ENCODE measurements at places on chromosomes 7 and 10. TPM values are rescaled to one million over a fixed set of nuclear protein-coding genes. Genes with fewer than 3 reads are reported as not detected.

DNA sequence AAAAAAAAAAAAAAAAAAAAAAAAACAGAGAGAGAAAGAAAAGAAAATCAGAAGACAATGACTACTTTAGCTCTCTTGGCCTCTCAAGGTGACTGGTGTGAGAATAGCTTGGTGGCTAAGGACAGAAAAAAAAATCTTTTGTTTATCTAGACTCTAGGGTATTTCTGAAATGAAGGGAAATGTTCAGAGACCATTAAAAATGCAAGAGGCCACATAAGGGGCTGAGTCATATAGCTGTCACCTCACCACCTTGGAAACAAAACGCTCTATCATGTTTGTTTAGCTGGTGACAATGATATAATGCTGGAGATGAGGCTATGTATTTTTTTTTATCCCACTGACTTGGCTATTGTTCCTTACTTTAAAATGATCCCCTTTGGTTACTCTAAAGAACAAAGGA, 287.0 kb upstream of the CDC14C start:
- no peak for DNase-seq

Gene CTAGE15
- total RNA-seq, result 0.99 TPM

DNA sequence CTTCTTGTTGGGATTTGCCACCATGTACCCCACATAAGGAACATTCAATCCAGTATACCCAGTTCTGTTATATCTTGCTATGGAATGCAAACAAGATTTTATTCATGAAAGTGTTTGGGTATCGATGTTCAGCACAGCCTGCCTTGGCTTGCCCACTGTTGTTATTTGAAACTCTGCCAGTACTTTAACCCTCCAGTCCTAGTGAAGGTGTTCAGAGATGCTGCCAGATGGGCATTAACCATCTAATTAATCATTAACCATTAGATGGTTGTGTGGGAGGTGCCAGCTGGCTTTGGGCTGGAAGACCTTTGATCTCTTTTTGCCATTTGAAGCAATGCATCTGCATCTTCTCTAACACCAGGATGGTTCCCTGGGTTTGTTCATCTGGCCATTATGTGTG, 363.0 kb downstream of the SH2D4B start:
- no peak for DNase-seq

- no peak for DNase-seq
Observed at GRCh38 chr7:37826825-37827224, 21.6 kb upstream of the NME8 start.

DNA sequence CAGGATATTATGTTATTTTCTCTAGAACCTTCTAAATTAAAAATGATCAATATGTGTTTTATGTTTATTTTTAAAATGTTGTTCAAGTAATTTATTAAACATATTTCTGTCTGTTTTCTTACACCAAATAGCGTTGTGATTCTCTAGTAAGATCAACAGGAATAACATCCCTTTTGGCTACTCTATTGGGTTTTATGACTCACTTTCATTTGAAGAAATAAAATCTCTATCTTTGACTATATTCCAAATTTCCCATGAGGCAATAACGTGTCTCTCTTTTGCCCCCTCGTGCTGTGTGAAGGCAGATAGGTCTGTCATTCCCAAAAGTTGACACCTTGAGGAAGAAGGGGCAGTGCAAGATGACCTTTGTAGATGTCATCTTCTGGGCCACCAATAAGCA, 40.9 kb downstream of the ITGA8 start:
- no peak for DNase-seq

DNA sequence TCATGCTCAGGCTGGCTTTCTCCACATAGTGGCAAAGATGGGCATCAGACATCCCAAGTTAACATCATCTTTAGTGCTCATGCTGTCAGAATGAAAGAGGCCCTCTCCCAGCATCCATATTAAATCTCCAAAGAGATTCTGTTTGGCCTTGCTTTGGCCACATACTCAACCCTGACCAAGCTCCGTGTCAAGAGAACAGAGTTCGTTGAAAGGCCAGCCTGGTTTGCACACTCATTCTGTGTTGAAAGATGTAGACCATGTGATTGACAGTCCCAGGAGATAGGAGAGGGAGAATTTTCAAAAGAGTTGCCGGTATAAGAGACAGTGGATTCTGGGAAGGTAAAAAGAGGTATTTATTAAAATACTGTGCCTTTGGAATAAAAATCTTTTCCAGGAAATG, 19.7 kb downstream of the MET start:
- DNase-seq, result no peak

Gene ACTL6B
- not detected for total RNA-seq
